ENCODE measurements at places on chromosomes 7 and 10. TPM values are rescaled to one million over a fixed set of nuclear protein-coding genes. Genes with fewer than 3 reads are reported as not detected.

Gene SPDYE16
- polyA plus RNA-seq = not detected

Gene MMP21
- polyA plus RNA-seq = not detected

Gene HUS1
- 23.2 TPM for polyA plus RNA-seq

Gene SLC37A3
- polyA plus RNA-seq = 25.0 TPM

Gene NT5C2
- 31.4 TPM for polyA plus RNA-seq

Gene PSD
- 0.16 TPM for polyA plus RNA-seq

Gene KLF6
- polyA plus RNA-seq = 125 TPM

Gene TBRG4
- polyA plus RNA-seq = 90.6 TPM

Gene SLC26A3
- polyA plus RNA-seq = not detected

Gene PON1
- not detected for polyA plus RNA-seq

Gene ATXN7L1
- 2.4 TPM for polyA plus RNA-seq

Gene KIAA1549
- 2.4 TPM for polyA plus RNA-seq

Gene FERD3L
- not detected for polyA plus RNA-seq

Gene RBM28
- 20.8 TPM for polyA plus RNA-seq
